ENCODE measurements at places on chromosomes 11 and 22.

DNA sequence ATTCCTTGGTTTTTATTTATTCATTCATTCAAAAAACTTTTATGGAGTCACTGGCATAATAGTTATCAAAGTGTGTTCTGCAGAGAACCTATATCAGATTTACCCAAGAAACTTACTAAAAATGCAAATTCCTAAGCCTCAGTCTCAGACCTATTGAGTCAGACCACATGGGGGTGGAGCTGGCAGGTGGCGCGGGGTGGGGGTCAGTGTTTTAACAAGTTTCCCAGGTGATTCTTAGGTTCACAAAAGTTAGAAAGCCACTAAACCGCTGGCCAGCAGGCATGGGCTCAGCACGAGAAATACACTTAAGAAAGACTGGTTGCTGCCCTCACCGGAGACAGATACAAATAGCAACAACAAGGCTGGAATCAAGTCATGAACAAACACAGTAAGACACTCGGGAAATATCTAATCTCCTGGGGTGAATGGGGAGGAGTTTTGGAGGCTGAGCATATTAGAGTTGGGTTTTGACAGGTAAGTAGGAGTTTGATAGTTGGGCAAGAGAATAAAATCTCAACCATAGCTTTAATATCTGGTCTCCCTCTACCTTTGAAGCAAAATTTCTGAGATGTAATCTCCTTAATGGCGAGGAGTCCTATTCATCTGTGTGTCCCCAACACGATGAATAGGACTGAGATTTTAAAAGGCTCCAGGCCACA lies 167.5 kb upstream of the NECTIN1 start:
- no peak for DNase-seq

- DNase-seq, result no peak
Observed at GRCh38 chr11:121354192-121354591, 61.6 kb downstream of the SC5D start.

DNA sequence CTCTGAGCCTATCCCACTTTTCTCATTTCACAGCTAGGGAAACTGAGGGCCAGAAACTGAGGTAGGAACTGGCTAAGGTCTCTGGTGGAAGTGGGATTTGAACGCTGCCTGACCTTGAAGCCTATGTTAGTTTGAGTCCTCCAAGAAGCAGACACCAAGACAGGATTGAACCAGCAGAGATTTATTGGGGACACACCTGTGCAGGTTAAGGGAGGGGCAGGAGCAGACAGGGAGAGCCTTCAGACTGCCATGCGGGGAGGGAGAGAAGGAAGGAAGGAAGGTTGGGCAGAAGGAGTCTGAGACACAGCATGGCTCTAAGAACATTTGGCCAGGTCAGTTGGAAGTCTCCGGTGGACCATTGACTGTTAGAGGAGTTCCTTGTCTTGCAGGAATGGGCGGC lies 59.5 kb downstream of the SGSM1 start:
- DNase-seq, result no peak

DNA sequence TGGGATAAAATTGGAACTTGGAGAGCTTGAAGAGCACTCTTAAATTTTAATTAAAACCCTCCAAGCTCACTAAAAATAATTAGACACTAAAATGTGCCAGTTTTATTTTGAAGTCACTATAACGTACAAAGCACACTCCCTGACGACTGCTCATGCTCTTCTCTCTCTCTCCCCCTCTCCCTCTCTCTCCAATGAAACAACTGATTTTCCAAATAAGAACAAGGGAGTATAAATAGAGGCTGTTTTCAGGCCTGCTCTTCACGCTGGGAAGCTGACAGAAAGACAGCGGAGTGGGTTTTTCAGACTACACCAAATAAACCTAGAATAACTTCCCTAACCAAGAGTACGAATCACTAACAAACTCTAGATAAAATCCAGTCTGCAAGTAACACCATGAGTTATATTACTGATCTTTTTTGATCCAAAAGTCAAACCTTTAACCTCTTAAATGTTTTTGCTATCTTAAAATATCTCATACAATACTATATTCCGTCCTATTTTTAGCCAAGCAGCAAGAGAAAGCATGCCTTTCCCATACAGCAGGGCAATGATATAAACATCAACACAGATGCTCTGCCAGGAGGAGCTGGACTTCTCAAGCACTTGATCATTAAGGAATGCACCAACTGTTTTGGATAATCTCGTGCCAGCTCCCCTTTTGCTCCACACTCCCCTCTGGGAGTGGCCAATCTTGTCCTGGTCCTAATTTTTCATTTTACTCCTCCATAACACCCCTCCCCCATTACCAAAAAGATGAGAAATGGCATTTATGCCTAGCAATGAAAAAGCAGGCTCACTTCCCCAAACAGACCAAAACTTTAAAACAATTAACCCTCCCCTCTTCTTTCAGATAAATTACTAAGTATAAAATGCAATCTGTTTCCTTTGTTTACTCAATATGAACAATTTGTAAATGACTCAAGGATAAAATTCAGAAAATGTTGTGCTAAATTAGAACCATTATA lies 116.9 kb downstream of the SOX6 start:
- DNase-seq, result no peak

- DNase-seq, result no peak
Observed at GRCh38 chr11:97163631-97164191, 773.9 kb downstream of the JRKL start.
